ENCODE measurements at places on chromosomes 16 and 17. TPM values are rescaled to one million over a fixed set of nuclear protein-coding genes. Genes with fewer than 3 reads are reported as not detected.

- no peaks in the 10 kb centered on the region for H3K36me3 ChIP-seq
- H3K4me1 ChIP-seq: no peaks in the 10 kb centered on the region
- no peak overlapping the region for H3K27ac ChIP-seq
- H3K4me3 ChIP-seq: no peak overlapping the region
- no peaks in the 10 kb centered on the region for H3K27me3 ChIP-seq
- DNase-seq: no peak
Observed at GRCh38 chr17:41003926-41004325, 4.2 kb upstream of the KRTAP3-2 start.

GRCh38 chr17:41452281-41452680 is 11.5 kb upstream of the KRT38 start:
- H3K36me3 ChIP-seq: no peaks in the 10 kb centered on the region
- H3K27me3 ChIP-seq: no peaks in the 10 kb centered on the region
- H3K27ac ChIP-seq: no peak overlapping the region

DNA sequence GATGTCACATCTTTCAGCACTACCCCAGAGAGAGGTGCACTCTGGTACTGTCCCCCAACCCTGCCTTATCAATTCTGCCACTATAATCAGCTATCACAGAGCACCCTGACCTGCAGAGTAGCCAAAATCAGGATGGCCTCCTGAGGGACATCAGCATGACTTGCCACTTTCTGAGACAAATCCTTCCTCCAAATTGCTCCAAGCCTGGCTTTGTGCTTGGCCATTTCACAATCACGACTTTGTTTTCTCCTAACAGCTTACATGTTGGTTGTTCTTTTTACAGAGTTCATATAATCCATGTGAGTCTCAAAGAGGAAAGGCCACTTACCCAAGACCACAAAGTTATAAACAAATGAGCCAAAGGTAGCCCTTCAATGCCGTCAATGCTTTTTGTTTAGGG is 449.0 kb upstream of the CDH5 start:
- H3K27ac ChIP-seq: no peak overlapping the region
- DNase-seq: no peak
- no peaks in the 10 kb centered on the region for H3K27me3 ChIP-seq
- no peaks in the 10 kb centered on the region for H3K36me3 ChIP-seq

DNA sequence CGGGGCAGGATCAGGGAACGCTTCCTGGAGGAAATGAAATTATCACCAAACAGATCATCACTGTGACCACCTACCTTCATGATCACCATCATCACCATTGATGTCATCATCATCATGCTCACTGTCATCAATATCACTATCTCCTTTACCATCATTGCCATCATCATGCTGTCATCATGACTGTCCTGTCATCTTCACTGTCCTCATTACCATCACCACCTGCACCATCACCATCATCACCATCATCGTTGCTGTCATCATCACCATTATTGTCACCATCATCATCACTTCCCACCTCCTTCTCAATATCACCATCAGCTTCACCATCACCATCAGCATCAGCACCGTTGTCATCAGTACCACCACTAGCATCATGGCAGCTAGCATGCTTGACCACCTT is 65.3 kb downstream of the NTN1 start:
- H3K27ac ChIP-seq: no peak overlapping the region
- no peaks in the 10 kb centered on the region for H3K36me3 ChIP-seq
- no peak for DNase-seq
- H3K27me3 ChIP-seq: no peaks in the 10 kb centered on the region

PMFBP1 gene
- 1.4 TPM for total RNA-seq

Measured in thoracic aorta (tissue), 2 donors.